ENCODE measurements at places on chromosomes 5 and 9.
A peak's percentile ranks its signal among the peaks of the same experiment; 100 is the strongest.

DNA sequence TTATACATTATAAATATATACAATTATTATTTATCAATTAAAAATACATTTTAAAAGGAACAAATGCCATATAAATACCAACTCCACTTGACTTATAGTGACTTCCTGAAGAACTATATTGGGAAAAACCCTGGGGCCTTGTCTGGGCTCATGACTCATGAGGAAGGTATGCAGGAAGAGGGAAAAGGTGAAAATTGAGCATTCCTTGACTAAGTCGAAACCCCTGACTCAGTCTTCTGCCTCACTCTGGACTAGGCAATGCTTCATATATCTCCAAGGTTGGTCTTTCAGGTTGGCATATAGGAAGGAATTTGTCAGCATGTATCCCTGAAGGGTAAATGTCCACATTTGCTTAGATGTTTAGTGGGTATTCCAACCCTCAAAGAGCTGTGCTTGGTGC, 78.5 kb downstream of the SH3TC2 start:
- DNase-seq = no peak

DNA sequence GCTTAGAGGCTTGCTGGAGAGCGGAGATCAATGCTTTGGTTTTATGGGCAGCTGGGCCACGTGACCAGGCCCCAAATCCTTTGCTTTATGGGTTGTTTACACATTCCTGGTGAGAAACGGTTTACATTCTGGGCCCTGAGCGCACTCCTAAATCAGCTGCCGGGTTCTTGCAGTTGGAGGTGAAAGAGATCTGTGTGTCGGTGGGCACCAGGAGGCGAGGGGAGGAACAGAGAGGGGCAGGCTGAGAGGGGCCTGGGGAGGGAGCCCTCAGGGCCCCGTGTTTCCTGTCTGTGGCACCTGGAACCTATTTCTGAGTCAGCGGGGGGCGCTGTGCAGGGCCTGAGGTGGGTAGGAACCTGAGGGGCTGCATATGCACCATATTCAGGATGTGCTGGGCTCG, 63.5 kb upstream of the HAND1 start:
- DNase-seq = no peak

DNA sequence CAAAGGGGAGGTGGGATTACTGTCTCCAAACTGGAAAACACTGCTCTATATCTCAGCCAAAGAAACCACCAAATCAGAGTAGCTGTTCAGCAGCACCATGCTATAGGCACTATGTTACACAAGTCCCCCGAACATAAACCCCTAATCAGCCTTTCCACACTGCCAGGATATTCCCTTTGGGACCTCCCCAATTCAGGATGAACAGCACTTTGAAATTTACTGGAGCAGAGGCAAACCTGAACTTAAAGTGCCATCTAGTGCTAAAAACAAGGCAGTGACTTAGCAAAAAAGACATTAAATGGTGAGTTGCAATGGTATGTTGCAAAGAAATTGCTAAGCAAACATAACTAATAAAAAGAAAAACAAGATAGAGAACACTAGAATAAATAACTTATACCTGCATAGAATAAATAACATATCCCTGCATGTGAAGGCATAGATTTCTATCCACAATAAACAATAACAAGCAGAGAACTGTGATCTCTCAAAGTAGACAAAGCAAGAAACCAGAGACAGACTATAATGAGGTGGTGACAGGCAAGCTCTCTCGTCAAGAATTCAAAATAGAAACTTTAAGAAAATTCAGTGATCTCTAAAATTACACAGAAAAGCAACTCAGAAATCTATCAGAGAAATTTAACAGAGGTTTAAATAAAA, 584.4 kb upstream of the ACO1 start:
- no peak for DNase-seq

- no peak for DNase-seq
Measured at GRCh38 chr5:107778647-107779046, 107.9 kb upstream of the EFNA5 start.

DNA sequence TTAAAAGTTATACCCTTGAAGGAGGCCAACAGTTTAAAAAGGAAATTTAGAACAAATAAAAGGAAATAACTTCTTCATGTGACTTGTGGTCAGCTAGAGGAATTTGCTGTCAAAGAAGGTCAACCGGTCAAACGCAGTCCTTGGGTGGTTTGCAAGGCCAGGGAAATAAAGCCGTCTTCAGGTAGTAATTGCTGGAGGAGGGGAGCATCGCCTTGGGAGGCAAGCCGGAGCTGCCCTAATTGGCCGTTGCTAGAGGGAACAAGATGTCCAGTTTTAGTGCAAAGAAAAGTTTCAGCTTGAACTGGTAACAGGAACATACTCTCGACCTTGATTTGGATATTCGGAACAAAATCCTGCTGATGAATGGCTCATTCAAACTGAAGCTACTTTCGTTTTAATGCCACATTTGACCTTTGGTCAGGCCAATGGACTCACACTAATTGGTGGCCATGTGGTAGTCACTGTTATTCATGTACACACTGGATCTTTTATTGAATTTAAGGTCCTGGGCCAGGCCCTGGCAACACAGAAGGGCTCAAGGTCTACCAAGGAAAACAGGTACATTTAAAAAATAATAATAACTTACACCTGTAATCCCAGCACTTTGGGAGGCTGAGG, 47.0 kb upstream of the MYO10 start:
- no peak for DNase-seq

DNA sequence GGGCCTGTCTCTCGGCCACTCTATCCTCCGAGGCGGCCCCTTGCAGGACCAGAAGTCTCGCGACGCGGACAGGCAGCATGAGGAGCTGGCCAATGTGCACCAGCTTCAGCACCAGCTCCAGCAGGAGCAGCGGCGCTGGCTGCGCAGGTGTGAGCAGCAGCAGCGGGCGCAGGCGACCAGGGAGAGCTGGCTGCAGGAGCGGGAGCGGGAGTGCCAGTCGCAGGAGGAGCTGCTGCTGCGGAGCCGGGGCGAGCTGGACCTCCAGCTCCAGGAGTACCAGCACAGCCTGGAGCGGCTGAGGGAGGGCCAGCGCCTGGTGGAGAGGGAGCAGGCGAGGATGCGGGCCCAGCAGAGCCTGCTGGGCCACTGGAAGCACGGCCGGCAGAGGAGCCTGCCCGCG, 283.5 kb downstream of the ARHGEF28 start:
- no peak for DNase-seq

GRCh38 chr5:88948746-88949600, 66.0 kb upstream of the MEF2C start:
- DNase-seq = no peak

DNA sequence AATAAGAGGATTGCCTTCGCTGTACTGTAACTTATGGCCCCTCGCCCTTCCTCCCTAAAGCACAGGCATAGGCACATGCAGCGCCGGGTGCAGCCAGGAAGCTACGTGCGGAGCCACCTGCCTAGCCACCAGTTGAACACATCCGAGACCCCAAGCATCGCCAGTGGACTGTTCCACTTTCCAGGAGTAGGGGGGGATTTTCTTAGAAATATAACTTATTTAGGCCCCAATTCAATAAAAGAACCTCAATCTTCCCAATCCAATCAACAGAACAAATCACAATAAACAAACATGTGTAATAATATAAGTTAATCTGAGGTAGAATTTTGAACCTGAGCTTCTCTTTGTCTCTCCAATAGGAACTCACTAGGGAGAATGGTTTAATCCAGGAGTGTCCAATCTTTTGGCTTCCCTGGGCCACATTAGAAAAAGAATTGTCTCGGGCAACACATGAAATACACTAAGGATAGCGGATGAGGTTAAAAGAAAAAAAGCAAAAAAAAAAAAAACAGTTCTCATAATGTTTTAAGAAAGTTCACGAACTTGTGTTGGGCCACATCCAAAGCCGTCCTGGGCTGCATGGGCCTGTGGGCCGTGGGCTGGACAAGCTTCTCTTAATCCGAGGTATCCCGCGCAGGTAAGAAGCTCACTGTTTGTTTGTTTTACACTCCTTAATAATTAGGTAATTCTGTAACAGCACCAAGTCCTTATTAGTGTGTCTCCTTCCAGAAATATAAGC, 22.0 kb upstream of the NIPBL start:
- DNase-seq = no peak

DNA sequence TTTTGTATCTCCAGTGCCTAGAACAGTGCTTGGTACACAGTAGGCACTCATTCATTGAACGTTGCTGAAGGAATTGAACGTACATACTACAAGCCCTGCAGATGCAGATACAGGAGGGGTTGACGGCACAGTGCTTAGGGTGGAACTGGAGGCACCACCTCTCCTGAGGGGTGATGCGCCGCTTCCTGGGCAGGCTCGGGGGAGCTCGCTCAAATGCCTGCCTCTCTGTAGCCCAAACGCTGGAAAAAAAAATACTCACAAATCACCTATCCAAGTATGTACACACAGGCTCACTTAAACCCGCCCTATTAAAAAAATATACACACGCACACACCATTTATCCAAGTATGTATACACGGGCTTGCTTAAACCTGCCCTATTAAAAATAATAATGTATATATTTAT, 536 bp upstream of the COMMD10 start:
- peak; percentile 46 for DNase-seq

- DNase-seq = no peak
Measured at GRCh38 chr9:86168256-86168655, 68.9 kb upstream of the GOLM1 start.

DNA sequence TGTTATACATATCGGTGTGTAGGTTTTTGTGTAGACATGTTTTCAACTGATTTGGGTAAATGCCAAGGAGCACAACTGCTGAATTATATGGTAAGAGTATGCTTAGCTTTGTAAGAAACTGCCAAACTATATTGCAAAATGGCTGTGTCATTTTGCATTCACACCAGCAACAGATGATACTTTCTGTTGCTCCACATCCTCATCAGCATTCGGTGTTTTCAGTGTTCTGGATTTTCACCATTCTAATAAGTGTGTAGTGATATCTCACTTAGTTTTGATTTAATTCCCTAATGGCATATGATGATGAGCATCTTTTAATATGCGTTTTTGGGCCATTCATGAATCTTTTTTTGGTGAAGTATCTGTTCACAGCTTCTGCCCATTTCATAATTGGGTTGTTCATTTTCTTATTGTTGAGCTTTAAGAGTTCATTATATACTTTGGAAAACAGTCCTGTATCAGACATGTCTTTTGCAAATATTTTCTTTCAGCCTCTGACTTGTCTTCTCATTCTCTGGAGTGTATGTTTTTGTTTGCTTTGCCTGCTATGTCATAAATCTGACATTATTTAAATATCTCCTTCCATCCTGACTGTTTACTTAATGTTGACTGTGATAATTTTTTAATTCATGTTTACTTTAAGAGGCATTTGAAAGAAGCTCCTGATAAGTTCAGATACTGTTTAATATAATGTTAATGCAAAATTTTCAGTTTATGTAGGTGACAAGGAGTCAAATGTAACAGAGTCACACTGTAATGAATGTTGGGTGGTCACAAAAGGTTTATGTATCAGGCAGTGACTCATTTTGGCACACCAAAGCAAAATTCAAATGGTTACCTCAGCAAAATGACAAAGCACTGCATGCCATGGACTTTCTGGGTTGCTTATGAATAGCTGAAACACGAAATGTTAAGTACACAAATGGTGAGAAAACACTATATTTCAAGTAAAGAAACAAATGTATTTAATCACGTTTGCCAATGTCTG, 181.1 kb upstream of the DAB2 start:
- no peak for DNase-seq

All from GM20000 (cell line).